Fibroblast of the aortic adventitia (primary cell): ENCODE measurements at places on chromosomes 5 and 9.

- DNase-seq = no peak
Observed at GRCh38 chr9:1591310-1591709, 423.8 kb upstream of the SMARCA2 start.

DNA sequence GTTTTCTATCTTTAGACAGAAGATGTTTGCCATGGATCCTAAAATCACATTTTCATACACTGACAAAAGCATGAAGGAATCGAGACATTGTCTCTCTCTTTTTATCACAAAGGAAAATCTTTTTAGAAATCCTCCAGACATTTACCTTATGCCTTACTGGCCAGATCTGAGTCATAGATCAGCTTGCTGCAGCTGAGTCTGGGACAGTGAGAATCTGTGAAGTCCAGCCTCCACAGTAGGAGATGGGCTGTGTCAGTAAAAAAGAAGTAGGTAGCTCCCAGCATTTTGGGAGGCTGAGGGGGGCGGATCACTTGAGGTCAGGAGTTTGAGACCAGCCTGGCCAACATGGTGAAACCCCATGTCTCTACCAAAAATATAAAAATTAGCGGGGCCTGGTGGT lies 333.4 kb upstream of the ZNF462 start:
- no peak for DNase-seq

- DNase-seq = no peak
Observed at GRCh38 chr5:27969157-27969556, 930.8 kb upstream of the CDH9 start.

GRCh38 chr5:14745753-14746152 lies 81.2 kb downstream of the OTULIN start:
- no peak for DNase-seq

DNA sequence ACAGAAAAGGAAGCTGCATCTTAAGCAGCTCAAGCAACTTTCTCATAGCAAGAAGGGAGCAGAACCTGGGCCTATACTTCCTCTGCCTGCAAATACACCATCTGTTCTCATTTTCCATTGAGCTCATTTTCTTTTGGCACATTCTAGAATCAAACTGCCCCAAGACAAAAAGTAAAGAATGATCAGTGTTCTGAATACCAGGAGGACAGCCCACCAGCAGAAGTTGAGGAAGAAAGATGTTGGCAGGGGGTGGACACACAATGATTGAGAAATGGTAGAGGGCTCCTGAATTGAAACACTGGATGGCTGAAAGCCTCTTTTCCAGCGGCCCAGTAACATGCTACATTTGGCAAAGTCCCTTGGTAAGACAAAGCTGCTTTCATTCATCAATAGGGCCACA lies 171.8 kb downstream of the MED10 start:
- no peak for DNase-seq

DNA sequence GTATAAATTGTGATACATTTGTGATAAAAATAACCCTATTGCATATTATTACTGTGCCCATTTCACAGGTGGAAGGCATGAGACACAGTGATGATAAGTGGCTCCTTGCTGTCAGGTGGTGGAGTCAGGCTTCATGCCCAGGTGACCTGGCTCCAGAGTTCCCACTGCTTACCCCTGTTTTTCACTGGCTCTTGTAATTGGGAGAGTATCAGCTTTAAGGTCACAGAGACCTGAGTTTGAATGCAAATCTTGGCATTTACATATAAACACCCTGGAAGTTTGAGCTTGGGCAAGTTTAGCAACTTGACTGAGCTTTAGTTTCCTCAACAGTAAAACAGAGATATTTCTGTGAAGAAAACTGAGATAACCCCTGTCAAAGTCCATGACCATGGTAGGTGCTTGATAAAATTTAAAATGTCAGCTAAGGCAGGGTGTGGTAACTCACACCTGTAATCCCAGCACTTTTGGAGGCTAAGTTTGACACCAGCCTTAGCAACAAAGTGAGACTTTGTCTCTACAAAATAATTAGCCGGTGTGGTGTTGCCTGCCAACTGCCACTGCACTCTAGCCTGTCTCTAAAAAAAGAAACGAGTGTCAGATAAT lies 29.2 kb downstream of the MAT2B start:
- DNase-seq = no peak

- no peak for DNase-seq
Observed at GRCh38 chr5:100904259-100904861, 1.3 kb upstream of the ST8SIA4 start.

DNA sequence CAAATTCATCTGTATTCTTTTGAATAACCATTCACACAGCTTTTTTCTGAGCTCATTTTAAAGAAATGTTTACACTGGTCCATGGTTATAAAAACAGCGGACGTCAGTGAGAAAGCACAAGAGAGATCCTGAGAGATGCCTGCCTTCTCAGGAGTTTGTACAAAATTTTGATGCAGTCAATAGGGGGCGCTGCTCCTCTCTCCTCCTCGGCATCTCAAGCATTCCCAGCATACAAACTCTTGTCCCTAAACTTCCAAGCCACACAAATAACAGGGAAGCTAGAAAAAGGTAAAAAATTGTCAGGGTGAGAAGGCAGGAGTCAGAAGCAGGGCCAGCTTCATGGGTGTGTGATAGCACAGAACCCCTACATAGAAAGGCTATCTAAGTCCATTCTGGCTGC lies 11.2 kb upstream of the CCDC152 start:
- DNase-seq = peak; percentile 9

- DNase-seq = peak; percentile 57
Observed at GRCh38 chr9:96875461-96876142, 21.3 kb upstream of the ZNF782 start.

GRCh38 chr5:33684496-33685159 lies 207.2 kb downstream of the ADAMTS12 start:
- DNase-seq = no peak

DNA sequence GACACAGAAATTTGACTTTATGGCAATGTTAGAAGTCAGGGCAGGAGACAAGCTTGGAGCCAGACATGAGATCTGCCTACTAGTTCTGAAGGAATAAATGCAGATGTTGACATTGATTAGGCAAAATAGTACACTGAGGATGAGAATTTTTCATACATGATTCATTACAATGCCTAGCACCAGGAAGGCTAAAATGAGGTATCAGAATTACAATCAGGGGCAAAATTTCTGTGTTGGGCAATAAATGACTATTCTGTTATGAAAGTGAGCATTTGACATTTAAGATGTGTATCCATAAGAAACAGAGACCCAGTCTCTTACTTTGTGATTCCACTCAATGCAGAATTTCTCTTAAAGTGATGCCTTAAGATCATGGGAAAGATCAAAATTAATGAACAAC lies 92.4 kb upstream of the CDH10 start:
- DNase-seq = no peak

GRCh38 chr5:149282027-149282965 lies 10.6 kb downstream of the AFAP1L1 start:
- DNase-seq = no peak

DNA sequence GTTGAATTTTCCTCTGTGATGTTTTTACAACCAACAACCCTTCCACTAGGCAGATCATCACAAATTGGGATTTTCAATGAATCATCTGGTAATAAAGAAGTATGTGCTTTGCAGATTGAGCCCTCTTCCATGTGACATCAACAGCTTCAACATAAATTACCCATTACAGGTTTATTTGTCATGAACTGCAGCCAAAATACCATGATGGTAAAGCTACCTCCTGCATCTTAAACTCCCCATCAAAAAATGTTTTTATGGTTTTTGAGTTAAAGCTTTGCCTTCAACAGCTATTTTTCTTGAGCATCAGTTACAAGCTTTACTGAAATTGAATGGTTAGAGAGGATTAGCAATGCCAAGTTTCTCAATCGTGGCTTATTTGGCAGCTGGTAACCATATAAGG lies 211.4 kb upstream of the TUSC1 start:
- no peak for DNase-seq

GRCh38 chr9:121226175-121226574 lies 24.5 kb upstream of the RAB14 start:
- no peak for DNase-seq

DNA sequence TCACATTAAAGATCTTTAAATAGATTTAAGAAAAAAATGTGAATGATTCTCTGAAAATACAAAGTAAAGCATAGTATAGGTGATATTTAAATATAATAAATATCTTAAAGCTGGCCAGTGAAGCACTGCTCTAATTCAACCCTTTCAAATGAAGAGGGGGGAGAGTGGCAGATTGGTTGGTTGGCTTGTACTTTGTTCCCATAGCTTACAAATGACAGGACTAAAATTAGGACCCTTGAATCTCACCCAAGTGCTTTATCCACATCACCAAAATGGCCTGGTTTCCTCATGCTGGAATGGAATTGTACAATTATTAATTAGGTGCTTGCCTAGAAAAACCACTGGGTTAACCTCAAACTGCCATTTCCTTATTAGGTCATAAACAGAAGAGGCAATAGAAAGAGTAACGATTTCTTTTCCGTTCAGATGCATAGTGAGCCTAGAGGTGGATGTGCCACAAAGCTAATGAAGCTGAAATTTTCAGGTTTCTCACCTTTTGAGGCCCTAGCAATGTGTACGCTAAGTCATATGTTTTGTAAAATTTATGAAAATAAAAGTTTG lies 354.5 kb upstream of the CDH6 start:
- DNase-seq = no peak

- DNase-seq = peak; percentile 77
Observed at GRCh38 chr5:74673011-74673790, 11.8 kb upstream of the HEXB start.

DNA sequence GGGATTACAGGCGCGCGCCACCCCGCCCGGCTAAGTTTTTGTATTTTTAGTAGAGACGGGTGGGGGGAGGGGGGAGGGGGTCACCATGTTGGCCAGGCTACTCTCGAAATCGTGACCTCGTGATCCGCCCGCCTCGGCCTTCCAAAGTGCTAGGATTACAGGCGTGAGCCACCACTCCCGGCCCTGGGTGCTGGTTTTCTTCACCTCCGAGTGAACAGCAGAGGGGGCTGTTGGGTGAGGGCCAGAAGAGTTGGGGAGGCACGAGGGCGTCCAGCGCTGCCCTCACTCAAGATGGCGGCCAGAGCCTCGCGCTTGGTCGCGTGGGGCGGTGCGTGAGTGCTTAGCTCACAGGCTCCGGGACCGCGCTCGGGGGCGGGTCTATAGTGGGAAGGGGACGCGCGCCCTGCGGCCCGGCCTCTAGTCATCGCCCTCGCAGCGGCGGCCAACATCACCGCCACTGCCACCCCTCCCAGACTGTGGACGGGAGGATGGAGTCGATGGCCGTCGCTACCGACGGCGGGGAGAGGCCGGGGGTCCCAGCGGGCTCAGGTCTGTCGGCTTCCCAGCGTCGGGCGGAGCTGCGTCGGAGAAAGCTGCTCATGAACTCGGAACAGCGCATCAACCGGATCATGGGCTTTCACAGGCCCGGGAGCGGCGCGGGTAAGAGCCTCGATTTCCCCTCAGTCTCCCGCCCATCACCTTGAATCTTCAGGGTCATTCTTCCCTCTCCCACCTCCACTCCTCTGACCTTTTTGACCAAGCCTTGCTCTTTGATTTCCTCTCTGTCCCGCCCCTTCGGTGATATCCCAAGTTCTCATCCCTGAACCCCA lies at the start of gene CAMLG:
Gene CAMLG (plus strand): TSS at position 416 of the 830 bp plus-strand sequence. CDS start 73 bp downstream, at position 489.
- peak; percentile 95 for DNase-seq

- no peak for DNase-seq
Observed at GRCh38 chr5:149902177-149902576, 42.4 kb downstream of the PDE6A start.

DNA sequence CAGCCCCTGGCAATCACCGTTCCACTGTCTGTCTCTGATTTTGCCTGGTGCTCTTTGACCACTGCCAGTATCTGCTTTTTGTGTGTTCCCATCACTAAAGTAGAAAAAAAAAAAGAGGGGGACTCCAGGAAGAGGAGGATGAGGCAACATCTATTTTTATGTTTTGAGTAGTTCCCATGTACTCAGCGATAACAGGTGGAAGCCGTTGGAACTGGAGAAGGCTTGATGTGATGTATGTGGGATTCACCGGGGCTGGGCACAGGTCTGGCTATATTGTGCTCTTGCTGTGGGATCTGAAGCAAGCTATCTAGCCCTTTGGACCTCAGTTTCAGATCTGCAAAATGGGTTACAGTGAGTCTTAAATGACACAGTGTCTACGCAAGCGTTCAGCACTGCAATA lies 104.9 kb downstream of the SLIT3 start:
- no peak for DNase-seq

DNA sequence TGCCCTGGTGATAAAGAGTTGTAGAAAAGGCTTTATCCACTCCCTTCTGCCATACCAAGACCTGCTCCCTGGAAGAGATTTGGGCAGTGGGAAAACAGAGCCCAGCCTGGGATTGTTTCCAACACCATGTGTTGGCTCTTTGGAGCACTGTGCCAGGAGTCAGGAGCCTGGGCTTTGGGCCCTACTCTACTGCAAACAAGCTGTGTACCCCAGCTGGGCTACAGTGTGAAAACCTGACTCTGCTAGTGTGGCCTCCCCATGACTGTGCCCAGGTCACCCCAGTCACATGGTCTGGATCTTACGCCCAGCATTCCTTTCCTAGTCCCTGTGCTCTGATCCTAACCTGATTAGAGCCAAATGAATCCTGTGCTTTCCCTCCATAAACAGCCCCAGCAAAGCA lies 39.3 kb upstream of the SHB start:
- no peak for DNase-seq
